Activated CD4-positive, alpha-beta memory T cell treated with anti-CD3 and anti-CD28 coated beads for 36 hours (primary cell): ENCODE measurements at places on chromosomes 1 and 21. TPM values are rescaled to one million over a fixed set of nuclear protein-coding genes. Genes with fewer than 3 reads are reported as not detected.

- DNase-seq: no peak
Measured at GRCh38 chr21:15793550-15794235, 63.9 kb downstream of the USP25 start.

GRCh38 chr1:101307985-101308689, 71.3 kb downstream of the S1PR1 start:
- DNase-seq: peak; percentile 53

DNA sequence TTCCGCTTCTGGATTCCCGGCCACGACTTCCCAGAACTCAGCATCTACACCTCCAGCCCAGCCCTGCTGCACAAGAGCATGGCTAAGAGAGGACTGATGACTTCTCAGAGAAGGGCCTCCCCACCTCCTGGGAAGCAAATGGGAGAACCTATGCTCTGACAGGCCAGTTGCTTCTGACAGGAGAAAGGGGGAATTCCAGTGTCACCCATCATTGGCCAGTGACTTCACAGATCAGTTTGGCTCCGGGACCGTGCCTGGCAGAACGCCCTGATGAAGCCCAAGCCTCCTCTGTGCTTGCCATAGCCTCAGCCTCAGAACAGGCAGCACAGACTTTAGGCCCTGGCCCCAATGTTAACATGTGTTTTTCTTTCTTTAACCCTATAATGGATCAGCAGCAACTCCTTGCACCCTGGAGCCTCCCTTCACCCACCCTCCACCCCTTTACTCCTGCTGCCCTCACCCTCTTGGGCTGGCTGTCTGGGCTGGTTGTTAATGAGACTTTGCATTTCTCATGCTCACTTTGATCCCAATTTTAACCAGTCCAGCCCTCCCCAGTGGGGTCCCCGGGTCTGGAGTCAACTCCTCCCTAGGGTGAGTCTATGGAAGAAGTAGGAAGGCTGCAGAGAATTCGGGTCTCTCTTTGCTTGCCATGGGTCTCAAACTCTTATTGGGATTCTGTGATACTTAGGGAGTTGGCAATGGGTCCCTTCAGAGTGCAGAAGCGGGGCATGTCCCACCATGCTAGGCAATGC, 42.7 kb upstream of the SLC30A1 start:
- no peak for DNase-seq

DNA sequence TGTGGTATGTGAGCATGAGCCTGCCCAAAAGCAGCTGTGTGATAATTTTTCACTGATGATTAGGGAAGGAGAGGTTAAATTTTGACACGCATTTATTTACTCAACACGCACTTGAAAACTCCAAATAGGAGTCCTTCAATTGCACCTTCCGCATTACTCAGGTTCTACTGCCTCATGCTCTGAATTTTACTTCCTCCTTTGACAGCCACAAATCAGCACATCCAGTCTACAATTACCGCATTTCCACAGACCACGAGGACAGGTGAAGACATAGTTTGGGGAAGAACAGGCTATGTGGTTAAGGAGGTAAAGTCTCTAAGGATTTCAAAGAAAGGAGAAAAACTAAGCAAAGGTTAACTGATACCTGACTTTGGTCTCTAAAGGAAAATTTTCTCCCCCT, 2.6 kb downstream of the CAPN8 start:
- DNase-seq: no peak

DNA sequence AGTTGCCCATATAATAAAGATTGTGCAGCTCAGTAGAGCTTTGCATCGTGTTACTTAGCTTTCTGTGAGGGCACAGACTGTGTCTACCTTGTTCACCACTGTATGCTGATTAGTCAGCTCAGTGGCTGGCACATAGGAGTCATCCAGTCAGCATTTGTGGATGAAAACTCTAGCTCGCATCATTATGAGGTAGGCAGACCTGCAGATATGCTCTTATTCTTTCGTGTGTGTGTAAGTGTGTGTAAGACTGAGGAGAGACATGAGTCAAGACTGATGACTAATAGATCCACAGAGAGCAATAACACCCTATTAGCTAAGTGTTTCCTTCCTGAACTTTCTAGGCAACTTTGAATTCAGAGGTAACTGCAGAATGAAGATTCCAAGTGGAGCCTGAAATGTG, 17.1 kb downstream of the TTF2 start:
- peak; percentile 79 for DNase-seq

DNA sequence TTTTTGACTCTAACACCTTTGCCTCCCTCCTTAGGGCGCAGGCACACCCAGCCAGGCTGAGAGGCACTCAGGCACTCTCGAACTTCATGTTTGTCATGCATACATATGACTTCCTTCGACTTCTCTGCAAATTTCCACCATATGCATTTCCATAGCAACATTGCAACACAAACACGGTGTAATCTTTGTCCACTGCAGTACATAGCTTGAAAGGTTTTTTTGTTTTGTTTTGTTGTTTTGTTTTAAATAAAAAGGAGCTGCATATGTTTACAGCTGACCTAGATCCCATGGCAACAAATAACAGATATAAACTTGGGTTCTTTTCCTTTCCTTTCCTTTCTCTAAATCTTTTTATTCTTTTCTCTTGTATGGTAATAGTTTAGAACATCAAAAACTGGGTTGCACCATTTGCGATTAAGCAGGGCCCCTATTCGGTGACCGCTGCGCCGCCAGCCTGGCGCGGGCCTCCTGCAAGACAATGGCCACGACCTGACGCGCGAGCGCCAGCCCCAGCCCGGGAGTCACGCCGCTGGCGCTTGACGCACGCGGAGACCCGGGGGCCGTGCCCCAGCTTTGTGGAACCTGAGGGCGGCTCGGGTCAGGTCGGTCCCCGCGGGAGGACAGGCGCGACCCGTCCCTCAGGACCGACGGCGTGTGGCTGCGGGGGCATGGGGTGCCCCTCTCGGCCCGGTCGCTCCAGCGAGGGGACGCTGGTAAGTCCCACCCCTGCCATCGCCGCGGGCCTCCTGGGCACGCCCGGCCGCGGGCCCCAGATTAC, 35.2 kb downstream of the CCN1 start:
- no peak for DNase-seq

DNA sequence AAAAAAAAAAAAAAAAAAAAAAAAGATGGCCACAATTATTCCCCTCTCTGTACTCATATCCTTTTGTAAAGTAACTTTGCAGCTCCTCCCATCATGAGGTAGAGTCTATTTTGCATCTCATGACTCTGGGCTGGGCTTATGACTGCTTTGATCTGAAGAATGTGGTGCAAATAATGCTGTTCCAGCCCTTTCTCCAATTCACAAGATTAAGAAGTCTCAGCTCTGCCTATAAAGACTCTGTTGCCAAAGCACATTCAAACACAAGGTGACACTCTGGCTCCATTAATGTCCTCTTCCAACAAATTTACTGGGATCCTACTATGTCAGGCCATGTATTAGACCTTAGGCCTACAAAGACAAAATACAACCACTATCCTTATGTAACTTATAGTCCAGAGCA, 64.8 kb upstream of the PTCH2 start:
- DNase-seq: no peak

DNA sequence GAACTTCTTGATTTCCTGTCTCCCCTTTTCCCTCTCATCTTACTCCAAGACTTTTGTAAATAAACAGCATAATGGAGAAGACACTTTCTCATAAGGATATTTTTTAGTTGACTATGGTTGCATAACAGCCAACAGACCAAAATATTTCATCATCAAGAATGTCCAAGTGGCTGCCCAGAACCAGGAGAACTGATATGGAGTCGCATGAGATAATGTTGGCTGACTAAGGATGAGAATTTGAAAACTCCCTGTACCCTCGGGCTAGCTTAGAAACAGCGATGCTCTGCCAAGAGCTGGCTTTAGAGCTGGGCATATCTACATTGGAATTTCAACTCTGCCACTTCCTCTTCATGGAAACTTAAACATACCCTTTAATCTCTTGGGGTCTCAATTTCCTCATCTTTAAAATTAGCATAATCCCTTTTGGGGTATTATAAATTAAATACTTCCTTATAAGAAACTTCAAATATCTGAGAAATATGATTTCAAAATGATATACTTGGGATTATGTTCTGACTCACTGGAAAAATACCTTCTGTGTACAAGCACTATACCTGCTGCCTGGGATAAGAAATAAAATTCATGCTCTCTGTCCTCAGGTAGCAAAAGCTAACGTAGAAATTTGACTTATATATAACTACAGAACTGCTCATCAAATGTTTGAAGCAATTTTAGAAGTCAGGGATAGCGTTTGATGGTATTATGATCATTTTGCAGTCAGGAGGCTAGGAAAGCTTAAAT, 777.3 kb downstream of the LTN1 start:
- no peak for DNase-seq

DNA sequence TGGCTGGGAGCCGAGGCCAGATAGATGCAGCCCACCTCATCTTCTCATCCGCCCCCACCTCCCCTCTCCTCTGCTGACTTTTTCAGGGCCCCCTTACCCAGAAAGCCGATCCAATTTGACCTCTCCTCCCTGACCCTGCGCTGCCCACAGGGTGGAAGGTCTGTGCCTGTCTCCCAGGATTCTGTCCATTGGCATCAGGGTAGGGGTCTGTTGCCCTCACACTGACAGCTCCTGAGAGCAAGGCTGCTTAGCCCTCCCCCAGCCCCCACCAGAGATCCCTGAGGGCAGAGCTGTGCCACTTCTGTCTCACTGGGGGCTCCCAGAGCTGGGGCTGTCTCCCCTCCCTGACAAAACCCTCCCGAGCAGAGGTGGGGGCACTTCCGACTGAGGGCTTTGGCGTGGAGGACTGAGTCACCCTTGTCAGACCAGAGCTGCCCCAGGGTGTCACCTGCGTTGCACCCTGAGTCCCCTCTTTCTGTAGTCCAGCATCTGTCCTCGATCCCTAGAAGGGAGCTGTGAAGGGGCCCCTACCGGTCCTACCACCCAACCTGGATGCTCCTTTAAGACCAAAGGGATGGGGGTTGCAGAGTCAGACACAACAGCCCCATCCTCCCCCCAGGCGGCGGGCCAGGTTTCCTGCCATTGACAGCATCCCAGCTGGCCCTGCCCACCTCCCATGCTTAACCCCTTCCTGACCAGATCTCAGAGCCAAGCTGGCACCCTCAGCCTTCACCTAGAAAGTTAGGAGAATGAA, 2.4 kb upstream of the FAM110D start:
- no peak for DNase-seq

DNA sequence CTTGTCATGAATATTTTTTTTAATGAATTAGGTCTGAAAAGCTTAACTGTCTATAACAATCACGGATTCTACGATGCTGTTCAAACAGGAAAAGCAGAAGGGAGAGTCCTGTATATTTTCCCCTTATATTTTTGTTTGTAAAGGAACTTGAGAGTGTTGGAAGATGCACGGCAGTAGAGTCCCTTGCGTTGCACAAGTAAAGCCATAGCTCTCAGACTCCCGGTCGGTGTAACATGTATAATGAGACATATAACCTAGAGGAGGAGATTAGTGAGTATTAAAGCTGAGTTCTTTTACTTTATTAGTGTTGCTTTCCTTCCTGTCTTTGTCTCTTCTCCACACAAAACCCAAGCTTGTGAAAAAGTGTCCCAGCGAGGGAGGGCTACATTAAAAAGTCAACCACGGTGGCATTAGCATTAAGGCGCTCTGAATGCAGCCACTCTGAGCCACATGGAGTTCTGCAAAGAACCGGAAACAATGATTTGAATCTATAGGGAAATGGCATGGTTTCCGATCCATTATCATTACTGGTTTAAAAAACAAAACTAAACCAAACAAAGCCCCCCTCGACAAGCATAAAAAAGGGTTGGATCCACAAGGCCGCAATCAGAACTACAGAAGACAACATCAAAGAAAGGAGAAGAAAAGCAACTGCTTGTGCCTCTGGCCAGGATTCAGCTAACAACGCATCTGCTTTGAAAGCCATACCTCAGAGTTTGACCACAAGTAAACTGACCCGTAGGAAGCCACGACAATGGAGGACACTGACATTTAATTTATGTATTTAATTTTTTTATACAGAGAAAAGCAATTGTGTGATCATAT, 356.8 kb downstream of the LMO4 start:
- DNase-seq: no peak

GRCh38 chr1:17904290-17904689, 149.2 kb downstream of the ACTL8 start:
- DNase-seq: no peak

DNA sequence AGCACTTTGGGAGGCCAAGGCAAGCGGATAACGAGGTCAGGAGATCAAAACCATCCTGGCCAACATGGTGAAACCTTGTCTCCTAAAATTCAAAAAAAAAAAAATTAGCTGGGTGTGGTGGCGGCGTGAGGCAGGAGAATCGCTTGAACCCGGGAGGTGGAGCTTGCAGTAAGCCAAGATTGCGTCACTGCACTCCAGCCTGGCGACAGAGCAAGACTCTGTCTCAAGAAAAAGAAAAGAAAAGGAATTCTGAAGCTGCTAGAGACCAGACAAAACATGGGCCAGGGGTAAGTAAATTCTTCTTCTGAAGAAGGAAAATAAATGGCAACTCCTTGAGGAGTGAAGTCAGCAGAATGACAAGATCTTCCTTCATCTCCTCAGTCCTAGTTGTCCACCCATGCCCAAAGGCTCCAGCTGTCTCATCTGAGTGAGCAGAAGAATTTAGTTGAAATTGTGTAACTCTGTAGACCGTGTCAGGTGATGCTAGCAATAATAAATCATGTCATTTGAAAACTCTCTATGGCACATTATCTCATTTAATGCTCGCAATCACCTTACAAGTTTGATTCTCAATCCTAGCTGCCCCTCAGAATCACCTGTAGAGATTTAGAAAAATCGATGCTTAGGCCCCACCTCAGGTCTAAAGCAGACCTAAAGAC, 14.3 kb downstream of the PDZK1 start:
- no peak for DNase-seq

DNA sequence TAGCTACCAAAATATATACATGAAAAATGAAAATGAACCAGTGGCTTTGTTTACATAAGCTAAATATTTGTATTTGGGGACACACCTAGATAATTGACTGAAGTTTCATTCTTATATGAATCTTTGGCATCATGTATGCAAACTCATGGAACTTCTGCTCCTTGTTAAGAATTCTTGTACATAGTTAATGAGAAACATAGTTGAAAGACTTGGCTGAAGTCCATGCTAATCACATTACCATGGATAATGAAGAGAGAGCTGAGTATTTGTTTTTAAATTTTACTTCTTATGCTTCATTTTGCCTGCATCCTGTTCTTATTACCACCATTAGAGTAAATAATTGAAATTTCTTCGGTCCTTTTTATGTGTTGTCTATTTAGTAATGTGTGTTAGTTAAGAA, 108.8 kb downstream of the LRRC53 start:
- DNase-seq: no peak

The ZMYM1 gene
- 3.6 TPM for total RNA-seq

The OR2M3 gene
- total RNA-seq: not detected

The CD58 gene
- 21.9 TPM for total RNA-seq

The CLCA1 gene
- total RNA-seq: not detected

The ICOSLG gene
- total RNA-seq: 2.4 TPM

The XCL2 gene
- total RNA-seq: 1.1 TPM

The MAEL gene
- total RNA-seq: not detected

The PRELP gene
- not detected for total RNA-seq

The OLFML2B gene
- not detected for total RNA-seq
